ENCODE measurements at places on chromosomes 11 and 22. TPM values are rescaled to one million over a fixed set of nuclear protein-coding genes. Genes with fewer than 3 reads are reported as not detected.

Gene LRRC4C
- total RNA-seq = 0.23 TPM

- peak; percentile 63 for DNase-seq
Observed at GRCh38 chr22:43090130-43090789, 1.1 kb upstream of the TTLL1 start.

DNA sequence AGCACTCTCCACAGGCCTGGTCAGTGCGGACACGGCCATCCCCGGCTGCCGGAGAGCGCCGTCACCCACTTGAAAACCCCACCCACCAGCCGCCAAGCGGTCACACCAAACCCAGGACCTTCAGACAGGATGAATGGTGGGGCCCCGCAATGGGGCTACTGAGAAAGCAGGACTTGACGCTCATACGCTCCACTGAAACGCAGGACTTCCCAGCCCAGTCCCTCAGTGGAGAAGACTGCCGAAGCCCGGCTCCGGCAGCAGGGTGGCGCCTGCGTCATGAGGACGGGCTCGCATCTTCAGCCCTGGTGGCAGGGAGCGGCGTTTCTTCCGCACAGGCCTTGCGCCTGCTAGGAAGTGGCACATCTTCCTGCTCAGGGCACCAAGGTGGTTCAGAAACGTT is 15.3 kb upstream of the PHLDA2 start:
- DNase-seq = peak; percentile 45

DNA sequence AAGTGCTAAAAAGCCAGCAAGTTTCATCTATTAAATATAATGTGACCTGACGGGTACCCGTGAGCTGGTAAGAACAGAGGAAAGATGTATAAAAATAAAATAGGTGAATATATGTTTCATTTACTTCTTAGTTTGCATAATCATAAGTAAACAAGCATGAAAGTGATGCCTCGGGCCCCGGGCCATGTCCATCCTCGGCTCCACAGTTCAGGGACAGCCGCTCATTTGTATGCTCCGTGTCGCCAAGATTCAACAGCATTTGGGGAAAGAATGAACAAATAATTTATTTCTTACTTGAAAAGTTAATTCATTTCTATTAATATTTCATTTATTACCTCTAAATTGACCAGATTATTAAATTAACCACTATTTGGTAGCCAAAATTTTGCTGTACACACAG is 251.8 kb downstream of the NTM start:
- DNase-seq = no peak

Measured in left lobe of liver (tissue), 2 donors.